Stimulated activated CD4-positive, alpha-beta T cell treated with anti-CD3 and anti-CD28 coated beads, Interleukin-15, amount 100 ng/mL, for 1 hour (primary cell): ENCODE measurements at places on chromosomes 2 and 18.

GRCh38 chr2:29482348-29482747, 367.1 kb downstream of the CLIP4 start:
- no peak for DNase-seq

- DNase-seq, result no peak
Measured at GRCh38 chr2:72389447-72389846, 241.8 kb upstream of the CYP26B1 start.

DNA sequence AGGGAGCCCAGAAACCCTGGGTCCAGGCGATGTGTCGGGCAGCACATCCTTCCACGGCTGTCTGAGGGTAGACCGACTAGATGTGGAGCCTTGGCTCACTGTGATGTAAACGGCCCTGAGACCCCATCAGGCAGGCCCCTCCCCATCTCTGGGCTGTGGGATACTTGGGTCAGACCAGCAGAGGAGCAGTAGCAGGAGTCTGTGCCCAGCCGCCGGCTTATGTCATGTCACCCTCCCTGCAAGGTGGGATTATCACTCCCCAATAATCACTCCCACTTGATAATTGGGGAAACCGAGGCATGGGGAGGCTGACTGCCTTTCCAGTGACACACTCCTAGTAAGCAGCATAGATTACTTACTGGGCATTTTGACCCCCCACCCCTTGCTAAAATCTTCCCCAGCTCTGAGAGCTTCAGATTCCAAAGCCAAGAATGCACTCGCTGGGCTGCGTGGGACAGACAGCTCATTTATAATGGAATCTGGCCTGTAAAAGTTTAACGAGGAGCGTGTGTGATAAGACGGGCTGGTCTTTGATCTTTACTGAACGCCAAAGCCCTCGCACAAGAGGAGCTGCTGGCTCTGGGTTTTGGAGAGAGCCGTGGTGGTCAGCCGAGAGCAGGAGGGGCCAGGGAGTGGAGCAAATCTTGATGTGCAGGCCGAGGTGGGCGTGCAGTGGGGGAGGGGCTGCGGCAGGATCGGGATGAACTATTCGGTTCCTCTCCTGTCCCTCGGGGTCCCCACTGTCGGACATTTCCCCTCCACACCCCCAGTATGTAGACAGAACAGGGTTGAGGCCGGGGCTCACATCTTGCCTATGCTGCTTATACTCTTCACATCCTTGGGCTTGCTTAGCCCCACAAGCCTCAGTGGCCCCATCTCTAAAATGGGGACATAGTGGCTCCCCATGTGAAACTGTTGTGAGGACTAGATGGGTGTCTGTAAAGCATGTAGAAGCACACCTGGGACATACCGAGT, 200.0 kb downstream of the GLI2 start:
- no peak for DNase-seq

GRCh38 chr2:132374961-132375360, 41.6 kb upstream of the GPR39 start:
- DNase-seq, result no peak

- no peak for DNase-seq
Measured at GRCh38 chr2:165016772-165017411, 61.6 kb upstream of the SLC38A11 start.

DNA sequence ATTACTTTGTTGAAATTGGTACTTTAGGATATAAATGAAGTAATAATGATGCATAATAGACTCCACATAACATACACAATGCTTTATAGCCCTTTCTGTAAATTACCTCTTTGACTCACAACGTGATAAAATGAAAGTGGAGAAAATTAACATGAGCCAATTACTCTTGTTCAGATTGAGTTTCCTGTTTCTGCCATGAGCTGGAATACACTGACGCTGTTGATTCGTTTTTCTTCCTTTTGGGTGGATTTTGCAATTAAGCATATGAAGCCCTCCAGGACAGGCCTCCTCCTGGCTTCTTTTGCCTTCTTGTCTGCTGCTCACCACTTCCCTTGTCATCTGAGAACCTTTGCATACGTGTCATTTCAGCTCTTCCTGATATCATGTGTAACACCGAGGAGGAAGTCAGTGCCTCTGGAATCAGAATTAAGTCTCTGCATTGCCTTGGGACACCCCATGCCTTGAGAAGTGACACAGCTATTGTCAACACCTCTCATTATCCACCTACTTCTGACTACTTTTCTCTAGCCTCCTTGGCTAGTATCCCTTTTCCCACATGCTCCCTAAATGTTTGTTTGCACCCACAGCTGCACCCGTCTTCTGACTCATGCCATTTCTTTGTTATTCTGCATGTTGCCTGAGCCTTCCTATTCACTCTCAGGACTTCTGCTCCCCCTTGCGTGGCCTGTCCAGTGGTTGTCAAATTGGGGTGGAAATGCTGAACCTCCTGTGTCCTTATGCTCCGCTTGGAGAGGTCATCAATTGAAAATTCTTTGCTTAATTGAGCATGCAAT, 134.1 kb downstream of the FMNL2 start:
- no peak for DNase-seq

DNA sequence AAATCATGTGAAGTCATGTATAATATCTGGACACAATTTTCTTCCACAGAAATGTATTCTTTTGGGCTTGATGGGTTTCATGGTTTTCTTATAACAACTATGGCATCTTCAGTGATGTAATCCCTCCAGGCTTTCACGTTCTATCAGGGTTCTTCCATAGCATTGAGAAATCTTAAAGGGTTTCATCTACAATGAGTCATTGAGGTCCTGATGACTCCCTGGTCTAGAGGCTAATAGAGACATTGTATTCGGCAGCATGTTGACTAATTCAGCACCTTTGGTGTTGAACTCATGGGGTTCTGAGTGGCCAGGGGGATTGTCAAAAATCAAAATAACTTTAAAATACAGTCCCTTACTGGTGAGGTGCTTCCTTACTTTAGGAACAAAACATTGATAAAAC, 614.0 kb upstream of the CRIM1 start:
- DNase-seq, result no peak

DNA sequence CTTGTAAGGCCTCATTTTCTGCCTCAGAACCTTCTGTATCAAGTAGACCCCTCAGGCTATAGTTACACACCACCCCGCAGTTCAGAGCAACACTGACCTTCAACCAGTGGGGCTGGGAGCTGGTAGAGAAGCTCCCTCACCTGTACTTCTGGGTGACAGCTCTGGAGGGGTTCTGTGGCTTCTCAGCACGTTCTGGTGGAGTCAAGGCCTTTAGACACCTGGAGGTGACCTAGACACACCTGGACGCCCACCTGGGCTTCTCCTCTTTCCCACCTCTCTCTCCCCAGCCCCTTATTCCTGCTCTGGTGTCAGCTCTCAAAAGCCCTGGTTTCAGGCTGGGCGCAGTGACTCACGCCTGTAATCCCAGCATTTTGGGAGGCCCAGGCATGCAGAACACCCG, 7.3 kb upstream of the CIB4 start:
- no peak for DNase-seq

GRCh38 chr2:100066856-100067255, 75.5 kb downstream of the AFF3 start:
- DNase-seq, result no peak

DNA sequence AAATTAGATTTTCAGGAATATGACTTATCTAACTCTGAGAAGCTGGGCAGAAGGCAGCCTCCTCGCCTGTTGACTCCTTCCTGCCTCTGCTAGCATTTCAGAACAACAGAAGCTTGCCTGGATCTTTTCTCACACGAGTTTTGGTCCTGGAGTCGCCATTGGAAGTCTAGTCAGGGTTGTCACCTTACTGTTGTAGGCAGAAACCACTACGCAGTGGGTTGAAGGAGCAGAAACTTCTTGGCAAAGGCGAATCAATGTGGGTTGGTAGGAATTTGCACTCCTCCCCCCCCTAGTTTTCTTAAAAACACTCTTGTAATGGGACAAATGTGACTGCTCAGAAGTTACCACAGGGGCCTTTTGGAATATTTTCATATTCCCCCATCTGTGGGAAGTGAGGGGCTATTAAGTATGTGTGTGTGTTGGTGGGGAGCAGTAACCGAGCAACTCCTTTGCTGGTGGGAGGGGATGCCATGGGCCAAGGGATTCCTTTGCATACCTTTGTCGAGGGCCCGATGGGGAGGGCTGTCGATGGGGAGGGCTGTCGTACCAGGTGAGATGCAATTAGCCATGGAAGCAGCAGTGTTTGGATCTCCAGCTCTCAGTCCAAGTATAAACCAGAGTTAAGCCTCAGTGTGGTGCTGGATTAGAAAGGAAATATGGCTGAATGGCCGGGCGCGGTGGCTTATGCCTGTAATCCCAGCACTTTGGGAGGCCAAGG, 117.4 kb downstream of the FMNL2 start:
- DNase-seq, result no peak

- DNase-seq, result no peak
Measured at GRCh38 chr18:40464032-40464431, 1491.0 kb upstream of the PIK3C3 start.

- DNase-seq, result no peak
Measured at GRCh38 chr2:232261776-232262175, 116.8 kb upstream of the ALPP start.

DNA sequence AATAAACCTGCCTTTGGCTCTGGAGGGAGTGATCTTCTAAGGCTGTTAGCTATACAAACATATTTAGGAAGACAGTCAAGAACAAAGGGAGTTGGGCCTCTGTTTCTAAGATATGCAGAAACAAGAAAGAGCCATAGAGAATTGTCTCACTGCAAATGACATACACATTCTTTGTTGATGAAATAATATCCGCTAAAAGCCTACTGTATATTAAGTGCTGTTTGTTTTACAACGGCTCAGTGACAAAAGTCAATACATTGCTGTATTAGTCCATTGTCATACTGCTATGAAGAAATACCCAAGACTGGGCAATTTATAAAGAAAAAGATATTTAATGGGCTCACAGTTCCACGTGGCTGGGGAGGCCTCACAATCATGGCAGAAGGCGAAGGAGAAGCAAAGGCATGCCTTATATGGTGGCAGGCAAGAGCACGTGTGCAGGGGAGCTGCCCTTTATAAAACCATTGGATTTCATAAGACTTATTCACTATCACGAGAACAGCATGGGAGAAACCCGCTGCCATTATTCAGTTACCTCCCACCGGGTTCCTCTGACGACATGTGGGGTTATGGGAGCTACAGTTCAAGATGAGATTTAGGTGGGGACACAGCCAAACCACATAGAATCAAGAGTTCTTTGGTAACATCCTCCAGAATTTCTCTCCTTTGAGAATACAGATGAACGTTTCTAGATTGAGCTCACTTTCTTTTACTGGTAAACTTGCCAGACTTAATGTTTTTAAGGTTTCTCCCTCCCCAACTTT, 157.8 kb downstream of the PIK3C3 start:
- no peak for DNase-seq

- no peak for DNase-seq
Measured at GRCh38 chr2:3036432-3037125, 341.0 kb downstream of the EIPR1 start.

- DNase-seq, result no peak
Measured at GRCh38 chr2:230762317-230762896, 49.8 kb downstream of the CAB39 start.

- no peak for DNase-seq
Measured at GRCh38 chr2:134243244-134243643, 10.6 kb upstream of the MGAT5 start.

- no peak for DNase-seq
Measured at GRCh38 chr2:25375989-25376545, 34.3 kb upstream of the DNMT3A start.

- no peak for DNase-seq
Measured at GRCh38 chr2:120854766-120855530, 119.3 kb downstream of the GLI2 start.

DNA sequence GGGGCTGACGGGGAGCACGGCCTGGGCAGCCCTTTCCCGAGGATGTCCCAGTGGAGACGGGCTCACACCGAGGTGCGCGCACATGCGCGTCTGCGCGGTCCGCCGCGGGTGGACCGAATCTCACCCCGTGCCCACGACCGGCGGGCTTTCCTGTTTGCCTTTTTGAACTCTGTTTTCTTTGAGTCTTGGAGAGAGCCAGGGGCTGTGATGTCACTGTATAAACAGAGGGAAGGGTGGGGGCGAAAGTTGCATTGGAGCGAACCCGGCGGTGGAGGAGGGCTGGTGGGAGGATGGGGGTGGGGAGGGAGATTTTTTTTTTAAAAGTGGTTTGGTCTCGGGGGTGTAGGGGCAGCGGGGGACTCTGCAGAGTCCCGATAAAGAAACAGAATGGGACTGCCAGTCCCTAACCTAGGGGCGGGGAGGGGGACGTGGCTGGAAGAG, 141.2 kb upstream of the CTAGE1 start:
- DNase-seq, result no peak

DNA sequence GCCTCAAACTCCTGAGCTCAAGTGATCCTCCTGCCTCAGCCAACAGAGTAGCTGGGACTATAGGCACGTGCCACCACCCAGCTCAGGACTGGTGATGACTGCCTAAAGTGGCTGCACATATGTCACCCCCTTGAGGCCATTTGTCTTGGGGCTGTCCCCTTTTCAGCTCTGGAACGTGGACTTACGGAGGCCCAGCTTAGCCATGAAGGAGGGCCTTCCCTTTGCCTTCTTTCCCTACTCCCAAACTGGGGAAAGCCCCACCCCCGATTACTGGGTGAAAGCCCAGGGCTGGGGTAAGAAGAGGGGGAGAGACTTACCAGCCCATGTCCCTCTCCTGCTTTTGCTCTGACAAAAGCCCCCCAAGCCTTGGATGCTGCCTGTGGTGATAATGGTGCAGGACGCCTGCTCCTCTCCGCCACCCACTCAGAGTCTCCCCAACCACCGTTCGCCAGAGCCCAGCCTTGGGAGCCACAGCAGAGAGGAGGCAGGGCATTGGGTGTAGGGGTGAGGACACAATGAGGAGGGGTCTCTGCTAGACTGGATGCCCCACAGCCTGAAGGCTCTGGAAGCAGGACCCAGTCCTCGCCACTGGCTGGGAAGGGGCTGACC, 2.5 kb upstream of the DUSP2 start:
- DNase-seq, result no peak

DNA sequence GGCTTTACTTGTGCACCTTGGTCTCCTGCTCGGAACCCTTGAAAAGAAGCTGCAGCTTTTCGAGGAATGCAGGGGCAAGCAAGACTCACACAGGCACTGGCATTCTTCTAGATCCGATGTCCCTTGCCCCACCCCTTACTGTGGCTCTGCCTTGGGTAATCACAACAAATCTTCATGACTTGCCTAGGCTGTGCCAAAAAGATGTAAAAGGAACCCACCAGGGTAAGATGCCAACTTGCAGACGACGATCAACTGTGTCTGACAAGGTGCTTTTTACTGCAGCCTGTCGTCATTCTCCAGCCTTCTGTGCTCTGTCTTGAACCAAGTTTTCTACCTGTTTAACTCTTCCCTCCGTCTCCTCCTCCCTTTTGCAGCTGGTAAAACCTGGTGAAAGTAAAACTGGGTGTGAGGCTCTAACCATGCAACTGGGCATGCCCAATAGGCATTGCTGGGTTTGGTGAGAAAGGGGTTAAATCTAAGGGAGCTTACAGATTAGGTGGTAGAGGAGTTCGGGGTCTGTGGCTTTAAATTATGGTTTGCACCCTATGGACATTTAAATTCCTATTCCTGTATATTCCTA, 909 bp upstream of the NRXN1 start:
- no peak for DNase-seq
